ENCODE measurements at places on chromosomes 16 and 17.

DNA sequence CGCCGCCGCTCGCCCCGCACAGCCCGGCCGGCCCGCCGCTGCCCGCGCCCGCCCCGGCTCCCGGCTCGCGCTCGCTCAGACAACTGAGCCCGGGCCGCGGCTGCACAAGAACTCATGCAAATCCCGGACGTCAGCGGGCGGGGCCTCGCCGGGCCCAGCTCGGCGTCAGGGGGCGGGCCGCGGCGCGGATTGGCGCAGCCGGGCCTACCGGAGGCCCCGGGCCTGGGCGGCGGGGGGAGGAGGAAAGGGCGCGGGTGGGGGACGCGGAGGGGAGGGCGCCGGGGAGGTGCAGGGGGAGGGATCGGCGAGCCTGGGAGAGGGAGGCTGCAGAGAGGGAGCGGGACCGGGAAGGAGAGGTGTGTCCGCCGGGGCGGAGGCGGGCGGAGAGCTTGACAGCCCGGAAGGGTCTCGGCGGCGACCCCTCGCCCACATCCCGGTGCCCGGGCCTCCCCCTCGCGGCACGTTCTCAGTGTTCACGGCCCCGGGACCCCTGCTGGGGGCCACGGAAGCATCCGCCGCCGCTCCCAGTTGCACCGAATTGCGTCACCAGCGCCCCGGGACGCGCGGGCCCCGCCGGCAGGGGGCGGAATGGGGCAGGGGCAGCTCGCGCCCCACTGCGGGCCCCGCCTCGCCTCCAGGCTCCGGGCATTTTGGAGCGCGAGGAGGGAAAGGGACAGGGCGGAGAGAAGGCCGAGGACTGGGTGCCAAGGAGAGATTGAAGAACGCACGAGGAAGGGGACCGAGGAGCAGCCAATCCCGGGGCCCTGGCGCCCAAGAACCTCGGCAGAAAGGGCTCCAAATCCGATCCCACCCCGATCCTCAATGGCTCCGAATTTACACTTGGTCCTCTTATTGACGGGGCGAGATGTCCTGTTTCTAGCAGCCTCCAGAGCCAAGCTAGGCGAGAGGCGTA, at the start of gene CBX4:
Gene CBX4 (minus strand): TSS at position 85 of the 913 bp plus-strand sequence. CDS start 189 bp downstream, outside the sequence.
- peak; percentile 87 for DNase-seq

DNA sequence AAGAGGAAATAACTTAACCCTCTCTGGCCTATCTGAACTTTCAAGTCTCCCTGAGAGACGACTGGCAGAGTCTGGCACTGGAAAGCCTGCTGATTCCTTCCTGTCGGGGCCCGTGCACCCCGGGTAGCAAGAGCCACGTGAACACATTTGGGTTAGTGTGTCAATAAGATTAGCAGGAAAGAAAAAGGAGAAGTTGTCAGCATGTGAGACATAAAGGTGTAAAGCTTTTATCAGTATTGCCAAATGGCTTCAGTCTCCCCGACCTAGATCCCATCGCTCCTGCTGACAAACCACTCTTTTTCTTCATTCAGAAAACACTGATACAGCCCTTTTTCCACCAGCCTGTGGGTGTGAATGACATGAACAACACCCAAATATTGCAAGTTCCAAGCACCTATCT, 74.4 kb downstream of the CCT6B start:
- DNase-seq = no peak

DNA sequence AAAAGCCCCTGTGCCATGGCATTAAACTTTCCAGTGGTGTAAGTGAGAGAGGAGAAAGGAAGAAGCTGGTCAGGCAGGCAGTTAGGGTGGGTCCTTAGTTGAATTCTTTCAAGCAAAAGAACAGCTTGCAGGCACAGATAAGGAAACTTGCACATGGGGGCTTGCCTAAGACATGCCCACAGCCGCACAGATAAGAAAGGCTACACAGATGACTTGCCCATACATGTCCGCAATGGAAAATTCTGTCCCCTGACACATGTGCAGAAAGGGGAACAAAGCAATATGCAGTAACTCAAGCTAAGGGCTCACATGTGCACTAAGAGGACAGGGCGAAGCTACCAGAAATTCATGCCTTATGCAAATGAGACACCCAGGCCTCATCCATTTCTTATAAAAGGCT, 69.9 kb downstream of the GSG1L start:
- DNase-seq = no peak

DNA sequence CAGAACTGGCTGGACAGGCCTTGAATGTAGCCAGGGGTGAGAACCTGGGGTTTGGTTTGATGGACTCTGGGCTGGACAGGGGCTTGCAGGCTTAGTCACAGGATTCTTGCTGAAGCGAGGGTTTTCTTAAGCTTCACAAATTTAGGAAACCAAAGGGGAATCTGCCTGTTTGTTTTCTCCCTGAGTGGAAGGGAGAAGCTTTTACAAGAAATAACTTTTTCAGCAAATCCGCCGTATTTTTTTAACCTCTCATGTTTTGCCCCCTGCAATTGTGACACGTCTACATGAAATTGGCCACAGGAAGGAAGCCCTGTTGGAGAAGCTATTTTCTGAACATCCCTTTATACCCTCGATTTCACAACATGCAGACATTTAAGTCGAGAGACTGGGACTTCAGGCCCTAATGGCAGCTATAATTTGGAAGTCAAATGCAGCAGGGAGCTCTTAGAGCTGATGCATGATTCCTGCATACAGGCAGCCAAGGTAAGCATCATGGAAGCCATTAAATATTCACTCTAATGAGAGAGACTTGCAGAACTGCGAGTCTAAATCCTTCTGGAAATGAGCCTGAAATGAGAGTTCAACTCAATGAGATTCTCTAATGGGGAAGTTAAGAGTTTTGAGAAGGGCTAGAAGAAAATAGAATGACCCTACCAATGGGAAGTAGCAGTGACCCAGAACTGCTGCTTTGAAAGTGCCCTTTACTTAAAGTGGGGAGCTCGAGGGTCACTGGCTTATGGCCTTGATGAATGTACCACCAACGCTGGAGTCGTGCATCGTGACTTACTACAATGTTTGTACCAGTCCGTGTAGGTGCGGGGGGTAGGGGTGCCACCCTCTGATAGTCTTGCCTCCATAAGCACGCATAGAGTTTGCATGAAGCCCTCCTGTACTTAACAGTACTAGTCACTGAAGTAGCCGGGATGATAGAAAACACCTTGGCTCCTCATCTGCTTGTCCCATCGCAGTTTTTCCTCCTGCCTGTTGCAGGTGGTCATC, 45.1 kb upstream of the IRF8 start:
- no peak for DNase-seq

DNA sequence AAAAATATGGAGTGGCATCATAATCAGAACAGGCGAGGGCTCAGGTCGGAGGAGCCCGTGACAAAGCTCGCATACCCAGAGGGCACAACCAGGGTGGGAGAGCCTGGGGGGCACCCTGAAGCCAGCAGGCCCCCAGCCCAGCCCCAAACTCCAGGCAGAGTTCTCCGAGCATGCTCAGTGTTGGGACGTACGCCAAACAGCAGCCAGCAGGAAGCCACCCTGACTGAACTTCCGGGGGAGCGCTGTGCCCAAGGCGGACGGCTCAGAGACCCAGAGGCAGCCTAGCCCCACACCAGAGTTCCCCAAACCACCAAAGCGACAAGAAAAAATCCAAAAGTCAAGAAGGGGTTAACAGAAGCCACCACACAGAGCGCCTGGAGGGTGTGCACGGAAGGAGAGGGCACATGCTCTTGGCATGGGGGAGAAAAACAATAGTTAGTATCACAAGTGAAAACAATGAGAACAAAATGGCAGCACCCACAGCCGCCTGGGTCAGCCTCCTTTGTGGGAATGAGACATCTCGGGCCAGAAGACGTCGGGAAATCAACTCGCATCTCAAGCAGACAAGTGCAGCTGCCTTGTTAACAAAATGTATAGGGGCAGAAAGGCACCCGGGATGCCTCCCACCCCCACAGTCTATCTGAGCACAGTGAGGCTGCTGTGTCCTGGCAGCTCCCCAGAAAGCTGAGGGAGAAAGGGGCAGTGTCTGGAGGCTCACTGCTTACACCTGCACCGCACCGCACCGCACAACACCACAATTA, 11.9 kb downstream of the EXOC7 start:
- no peak for DNase-seq

- peak; percentile 77 for DNase-seq
These were observed 14.2 kb upstream of the SLC52A1 start for GRCh38 chr17:5049314-5049841.

- no peak for DNase-seq
These were observed 23.9 kb downstream of the ABCC3 start for GRCh38 chr17:50658616-50659015.

DNA sequence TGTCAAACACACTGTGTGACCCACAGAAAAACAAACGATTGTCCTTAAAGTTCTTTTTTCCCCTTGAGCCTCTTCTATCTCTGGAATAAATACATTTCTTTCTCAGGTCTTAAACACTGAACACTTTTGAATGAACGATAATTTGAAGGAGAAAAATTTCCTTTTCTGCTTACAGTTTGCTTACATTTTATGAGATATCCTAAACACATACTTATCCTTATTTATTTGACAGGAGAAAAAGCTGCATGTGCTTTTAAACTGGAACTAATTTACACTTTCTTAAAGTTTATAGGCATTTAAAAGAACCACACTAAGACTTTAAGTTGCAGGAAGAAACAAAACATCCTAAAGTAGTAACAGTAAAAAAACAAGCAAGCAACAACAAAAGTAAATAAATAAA, 4.7 kb upstream of the IGF2BP1 start:
- DNase-seq = no peak

DNA sequence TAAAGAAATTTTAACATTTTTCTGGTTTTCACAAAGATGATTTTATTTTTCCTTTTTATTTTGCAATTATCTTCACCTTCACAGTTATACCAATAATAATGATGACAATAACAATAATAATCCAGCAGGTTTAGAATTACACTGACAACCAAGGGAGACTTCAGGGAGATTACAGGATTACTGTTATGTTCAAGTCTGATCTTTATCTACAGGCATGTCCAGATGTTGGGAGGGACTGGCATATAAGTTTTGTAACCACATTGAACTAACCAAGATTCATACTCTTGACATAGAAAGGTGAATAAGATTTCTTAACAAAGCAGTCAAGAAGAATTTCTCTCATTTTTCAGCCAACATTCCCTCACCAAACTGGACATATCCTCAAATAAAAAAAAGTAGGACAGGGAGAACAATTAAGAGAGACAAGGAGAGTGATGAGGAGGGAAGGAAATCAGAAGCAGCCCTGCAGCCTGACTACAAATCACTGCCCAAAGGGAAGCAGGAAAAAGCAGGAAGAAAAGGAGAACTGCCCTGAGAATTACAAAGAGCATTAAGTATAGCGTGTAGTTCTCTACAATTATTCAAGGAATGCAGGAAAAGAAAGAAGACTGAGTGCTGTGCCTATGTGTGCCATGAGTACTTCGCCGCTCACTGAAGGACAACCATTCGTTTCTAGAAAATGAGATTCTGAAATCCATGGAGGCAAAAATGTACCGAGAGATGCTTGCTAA, 155.7 kb upstream of the C17orf78 start:
- DNase-seq = no peak

GRCh38 chr16:57256601-57257395, 11.7 kb downstream of the ARL2BP start:
- DNase-seq = no peak

- no peak for DNase-seq
These were observed 7.1 kb upstream of the TMC5 start for GRCh38 chr16:19410435-19411171.

GRCh38 chr17:78256707-78257591, 25.5 kb downstream of the TMEM235 start:
- no peak for DNase-seq

DNA sequence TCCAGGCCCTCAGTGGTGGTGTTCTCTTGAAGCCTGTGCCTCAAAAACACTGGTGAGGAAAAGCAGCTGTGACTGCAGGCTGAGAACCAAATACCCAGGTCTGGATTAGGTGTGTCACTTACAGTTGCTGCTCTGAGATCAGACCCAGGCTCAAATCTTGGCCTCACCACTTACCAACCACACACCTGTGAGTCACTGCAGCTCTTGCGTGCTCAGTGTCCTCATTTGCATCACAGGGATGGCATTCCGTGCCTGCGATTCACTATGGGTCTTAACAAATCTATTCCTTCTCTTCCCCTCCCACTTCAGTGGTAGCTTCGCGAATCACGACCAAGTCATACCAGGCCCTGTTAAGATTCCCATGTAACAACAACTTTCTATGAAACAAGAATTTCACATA, 233.4 kb upstream of the HSBP1 start:
- no peak for DNase-seq

DNA sequence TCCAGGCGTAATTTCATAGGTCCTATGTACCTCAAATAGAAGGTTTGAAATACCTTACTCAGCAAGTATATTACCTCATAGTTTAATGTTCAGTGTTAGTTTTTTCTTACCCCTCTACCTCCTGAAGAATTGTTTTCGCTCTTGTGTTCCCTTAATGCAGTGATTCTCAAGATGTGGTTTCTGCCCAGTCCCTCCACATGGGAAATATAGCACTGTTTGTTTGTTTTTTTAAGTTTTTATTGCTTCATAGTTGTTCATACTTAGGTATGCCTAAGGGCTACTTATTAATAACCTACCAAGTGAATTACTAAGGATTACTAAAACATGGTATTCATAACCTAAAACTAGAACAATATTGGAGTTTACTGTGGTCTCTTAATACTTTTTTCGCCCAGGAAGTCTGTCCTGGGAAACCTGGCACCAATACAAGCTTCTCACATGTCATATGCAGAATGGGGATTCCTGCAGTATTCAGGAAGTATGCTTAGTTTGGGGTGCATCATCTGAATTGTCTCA, 5.0 kb downstream of the RSPRY1 start:
- no peak for DNase-seq

DNA sequence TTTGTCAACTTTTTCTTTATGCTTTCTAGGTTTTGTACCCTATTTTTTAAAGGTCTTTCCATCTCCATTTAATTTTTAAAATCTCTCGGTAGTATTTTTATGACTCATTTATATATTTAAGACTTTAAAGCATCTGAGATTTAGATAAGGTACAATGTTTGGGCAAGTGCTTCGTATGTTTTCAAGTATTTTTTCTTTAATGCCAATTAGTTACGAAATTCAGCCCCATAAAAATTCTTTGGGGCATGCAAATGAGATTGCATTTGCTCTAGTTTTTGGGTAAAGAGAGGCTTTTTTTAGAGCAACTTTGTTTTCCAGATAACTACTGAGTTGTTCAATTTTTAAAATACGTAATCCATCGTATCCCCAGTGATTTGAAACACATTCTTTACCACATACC, 65.3 kb upstream of the CRHR1 start:
- no peak for DNase-seq

- DNase-seq = no peak
These were observed 152.1 kb downstream of the PMP22 start for GRCh38 chr17:15112846-15113617.

GRCh38 chr16:66746682-66747081, 4.7 kb downstream of the DYNC1LI2 start:
- DNase-seq = no peak

GRCh38 chr17:32720671-32721070, 156.3 kb downstream of the MYO1D start:
- no peak for DNase-seq
